ENCODE measurements at places on chromosomes 16 and 17. TPM values are rescaled to one million over a fixed set of nuclear protein-coding genes. Genes with fewer than 3 reads are reported as not detected.

SYT17 gene
- not detected for total RNA-seq

MAP3K14 gene
- total RNA-seq: 27.8 TPM

RAB37 gene
- total RNA-seq: 93.8 TPM

COX6A2 gene
- total RNA-seq: not detected

TBX6 gene
- 0.89 TPM for total RNA-seq

GNG13 gene
- total RNA-seq: not detected

BCKDK gene
- 21.5 TPM for total RNA-seq

STH gene
- total RNA-seq: not detected

TMEM132E gene
- not detected for total RNA-seq

HNF1B gene
- total RNA-seq: 1.0 TPM

MYL4 gene
- total RNA-seq: not detected

SLC5A2 gene
- total RNA-seq: not detected

KRTAP4-5 gene
- total RNA-seq: not detected

TSPOAP1 gene
- 76.8 TPM for total RNA-seq

PERCC1 gene
- not detected for total RNA-seq

PRAC2 gene
- total RNA-seq: not detected

DOC2B gene
- 0.34 TPM for total RNA-seq

TMED6 gene
- 1.8 TPM for total RNA-seq

MYH3 gene
- 5.0 TPM for total RNA-seq

SALL1 gene
- total RNA-seq: not detected

KIAA0753 gene
- total RNA-seq: 19.1 TPM

Data from T-helper 2 cell treated with Interferon-gamma antibody and Interleukin-4, amounts not matched to agents 100 ng/mL and 5 ng/mL, for 36 hours (primary cell).